ENCODE measurements at places on chromosomes 1 and 21. TPM values are rescaled to one million over a fixed set of nuclear protein-coding genes. Genes with fewer than 3 reads are reported as not detected.

- no peak for DNase-seq
Measured at GRCh38 chr1:106889059-106889458, 167.4 kb upstream of the PRMT6 start.

- no peak for DNase-seq
Measured at GRCh38 chr1:22805672-22806038, 95.0 kb downstream of the EPHB2 start.

DNA sequence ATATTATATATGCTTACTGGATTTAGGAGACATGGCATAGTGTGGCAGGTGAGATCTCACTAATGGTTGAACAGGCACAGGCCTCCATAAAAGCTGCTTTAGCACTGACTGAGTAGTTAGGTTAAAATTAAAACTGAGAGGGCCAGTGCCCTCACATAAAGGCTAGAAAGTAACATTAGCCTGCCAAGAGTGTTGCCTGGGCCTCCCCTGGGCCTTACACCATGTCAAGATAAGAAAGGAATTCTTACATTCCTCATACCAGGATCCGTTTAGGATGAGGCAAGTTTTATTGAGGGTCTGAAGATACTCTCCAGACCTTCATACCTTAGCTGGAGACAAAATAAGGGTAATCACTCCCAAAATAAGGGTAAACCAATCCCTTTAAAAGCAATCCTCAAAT, 1011.8 kb downstream of the PLA2G4A start:
- DNase-seq: no peak

OR2T2 gene
- total RNA-seq: not detected

Measured in esophagus squamous epithelium (tissue), 5 donors.